ENCODE measurements at places on chromosomes 16 and 17.

- DNase-seq: peak; percentile 51
Observed at GRCh38 chr17:539066-539465, 175.6 kb downstream of the VPS53 start.

GRCh38 chr16:75244225-75244809 is 7.1 kb downstream of the BCAR1 start:
- peak; percentile 22 for DNase-seq

DNA sequence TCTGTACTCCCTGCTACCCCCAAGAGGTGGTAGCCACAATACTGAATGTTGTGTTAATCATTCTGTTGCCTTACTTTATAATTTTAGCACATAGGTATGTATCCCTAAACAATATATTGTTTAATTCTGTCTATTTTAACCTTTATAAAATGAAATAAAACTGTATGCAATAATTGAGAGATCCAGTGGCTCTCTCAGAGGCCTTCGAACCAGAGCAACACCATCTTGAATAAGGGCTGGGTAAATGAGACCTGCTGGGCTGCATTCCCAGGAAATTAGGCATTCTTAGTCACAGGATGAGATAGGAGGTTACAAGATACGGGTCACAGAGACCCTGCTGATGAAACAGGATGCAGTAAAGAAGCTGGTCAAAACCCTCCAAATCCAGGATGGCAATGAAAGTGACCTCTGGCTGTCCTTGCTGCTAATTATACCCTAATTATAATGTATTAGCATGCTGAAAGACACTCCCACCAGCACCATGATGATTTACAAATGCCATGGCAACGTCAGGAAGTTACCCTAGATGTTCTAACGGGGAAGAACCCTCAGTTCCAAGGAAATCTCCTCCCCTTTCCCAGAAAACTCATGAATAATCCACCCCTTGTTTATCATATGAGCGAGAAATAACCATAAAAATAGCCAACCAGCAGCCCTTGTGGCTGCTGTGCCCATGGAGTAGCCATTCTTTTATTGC is 2.0 kb upstream of the CANT1 start:
- peak; percentile 11 for DNase-seq

DNA sequence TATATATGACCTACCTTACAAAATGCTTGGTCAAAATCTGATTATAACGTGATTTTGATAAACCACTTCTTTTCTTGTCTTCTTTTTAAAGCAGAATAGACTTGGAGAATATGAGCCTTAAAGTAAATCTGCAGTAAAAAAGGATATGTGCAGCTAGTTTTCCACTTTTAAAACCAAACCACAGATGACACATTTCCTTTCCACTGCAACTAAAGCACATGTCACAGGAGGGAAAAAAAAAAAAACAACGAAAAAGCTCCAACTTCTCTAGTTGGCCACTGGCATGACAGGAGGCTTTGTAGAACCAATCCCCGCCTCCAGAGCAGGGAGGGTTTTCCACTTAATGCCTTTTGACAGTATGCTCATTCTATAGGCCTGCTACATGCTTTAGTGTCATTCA is at the start of gene EVI2A:
Gene EVI2A, minus strand, starts transcription at position 142 of the 400 bp plus-strand sequence. CDS start 2,609 bp downstream, outside the sequence.
- DNase-seq: peak; percentile 97

- DNase-seq: peak; percentile 46
Observed at GRCh38 chr17:68290268-68290954, 516 bp downstream of the SLC16A6 start.

- peak; percentile 66 for DNase-seq
Observed at GRCh38 chr16:77596261-77596660, 126.1 kb upstream of the NUDT7 start.

GRCh38 chr17:47286198-47286914 is 32.7 kb downstream of the ITGB3 start:
- DNase-seq: no peak

DNA sequence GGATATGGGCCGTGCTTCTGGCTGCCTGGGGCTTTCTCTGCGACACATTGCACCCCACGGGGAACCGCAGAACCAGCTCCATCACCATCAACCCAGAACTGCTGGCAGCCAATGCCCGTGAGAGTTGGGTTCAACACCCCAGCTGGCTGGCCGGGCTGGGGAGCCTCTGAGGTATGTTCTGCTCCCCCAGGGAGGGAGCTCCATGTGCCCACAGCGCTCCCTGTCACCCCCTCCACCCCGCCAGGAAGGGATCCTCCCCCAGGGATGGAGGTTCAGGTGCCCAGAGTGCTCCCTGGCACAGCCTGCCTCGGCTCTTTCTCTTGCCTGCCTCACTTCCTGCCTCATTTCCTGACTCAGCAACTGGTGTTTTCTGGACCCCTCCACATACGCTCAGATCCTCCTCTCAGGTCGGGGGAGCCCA is 24.2 kb upstream of the MPRIP start:
- no peak for DNase-seq

GRCh38 chr16:48052731-48053417 is 102.9 kb downstream of the ABCC12 start:
- DNase-seq: no peak

DNA sequence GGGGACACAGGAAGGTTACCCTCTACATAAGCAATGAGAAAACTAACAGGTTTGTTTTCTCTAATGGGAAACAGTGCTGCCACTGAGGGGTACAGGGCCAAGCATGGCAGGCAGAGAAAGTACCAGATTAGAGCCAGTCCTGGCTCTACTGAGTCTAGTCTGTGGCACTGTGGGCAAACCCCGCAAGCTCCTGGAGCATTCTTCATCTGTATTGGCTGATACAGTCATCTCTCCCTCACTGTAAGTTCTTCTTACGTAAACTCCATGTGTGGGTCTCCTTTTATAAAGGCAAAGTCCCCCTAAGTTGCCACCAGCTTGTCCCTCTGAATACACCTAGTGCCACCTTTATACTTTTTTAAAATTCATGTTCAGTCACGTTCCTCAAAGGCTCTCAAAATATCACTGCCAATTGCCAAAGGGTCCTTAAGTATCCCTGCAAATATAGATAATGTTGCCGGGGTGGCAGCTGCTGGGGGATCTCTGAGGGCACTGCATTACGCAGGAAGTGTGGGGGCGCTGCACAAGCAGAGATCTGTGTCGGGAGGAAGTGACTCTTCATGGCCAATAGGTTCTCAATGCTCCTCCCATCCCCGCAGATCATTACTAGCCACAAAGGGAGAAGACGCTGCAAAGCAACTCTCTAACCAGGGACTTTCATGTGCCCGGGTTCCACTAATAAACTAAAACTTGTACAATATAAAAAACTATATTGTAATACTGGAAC is 18.8 kb downstream of the XPO6 start:
- peak; percentile 68 for DNase-seq

GRCh38 chr16:75292691-75293090 is 41.3 kb upstream of the BCAR1 start:
- DNase-seq: no peak

DNA sequence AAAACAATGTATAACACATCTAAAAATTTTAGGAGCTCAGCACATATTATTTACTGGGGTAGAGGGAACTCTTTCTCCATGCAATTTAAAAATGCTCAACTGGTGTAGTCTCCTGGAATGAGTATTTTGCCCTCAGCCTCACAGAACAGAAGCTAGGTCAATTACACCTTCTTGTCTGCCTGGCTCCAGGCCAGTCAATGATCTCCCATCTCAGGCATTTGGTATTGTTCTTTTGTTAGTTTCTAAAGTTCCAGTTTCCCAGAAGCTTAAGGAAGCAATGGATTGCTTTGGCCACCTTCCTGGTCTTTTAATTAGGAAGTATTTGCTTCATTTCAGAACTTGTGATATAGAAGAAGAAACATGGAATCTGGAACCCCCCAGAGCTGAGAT is 360.3 kb upstream of the ASIC2 start:
- no peak for DNase-seq

- DNase-seq: no peak
Observed at GRCh38 chr16:189604-190186, 9.4 kb downstream of the HBQ1 start.

DNA sequence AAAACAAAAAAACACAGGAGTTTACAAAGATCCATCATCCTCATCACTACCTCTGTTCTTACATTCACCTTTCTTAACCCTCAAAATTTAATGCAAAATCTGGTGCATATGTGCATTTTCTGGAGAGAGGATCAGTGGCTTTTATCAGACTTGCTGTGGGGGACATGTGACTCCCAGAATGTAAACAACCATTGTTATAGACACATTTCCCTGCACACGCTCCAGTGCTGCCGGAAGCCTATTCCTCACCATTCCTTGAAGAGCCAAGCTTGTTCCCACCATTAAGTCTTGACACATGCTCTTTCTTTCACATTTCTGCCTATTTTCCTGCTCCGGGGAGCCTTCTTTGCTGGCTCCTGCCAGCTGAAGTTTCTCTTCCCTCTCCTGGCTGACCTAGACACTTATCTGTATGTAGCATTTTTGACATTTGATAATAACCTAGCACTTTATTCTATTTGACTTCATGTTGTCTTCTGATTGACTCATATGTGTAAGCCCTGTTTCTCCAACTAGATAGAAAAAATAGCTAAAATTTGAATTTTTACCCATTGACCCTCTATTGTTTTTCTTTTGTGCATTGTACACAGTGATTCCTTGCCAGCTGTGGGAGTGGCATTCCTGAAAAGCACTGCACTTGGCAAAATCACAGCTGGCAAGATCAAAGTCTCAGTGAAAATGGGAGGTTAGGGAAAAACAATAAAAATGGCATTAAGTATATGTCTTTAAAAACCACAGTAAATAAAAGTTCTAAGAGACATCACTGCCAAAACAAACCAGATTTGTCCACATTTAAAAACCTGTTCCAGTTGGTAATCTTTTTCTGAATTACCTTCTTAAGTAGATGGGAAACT is 76.8 kb upstream of the CIBAR2 start:
- no peak for DNase-seq

DNA sequence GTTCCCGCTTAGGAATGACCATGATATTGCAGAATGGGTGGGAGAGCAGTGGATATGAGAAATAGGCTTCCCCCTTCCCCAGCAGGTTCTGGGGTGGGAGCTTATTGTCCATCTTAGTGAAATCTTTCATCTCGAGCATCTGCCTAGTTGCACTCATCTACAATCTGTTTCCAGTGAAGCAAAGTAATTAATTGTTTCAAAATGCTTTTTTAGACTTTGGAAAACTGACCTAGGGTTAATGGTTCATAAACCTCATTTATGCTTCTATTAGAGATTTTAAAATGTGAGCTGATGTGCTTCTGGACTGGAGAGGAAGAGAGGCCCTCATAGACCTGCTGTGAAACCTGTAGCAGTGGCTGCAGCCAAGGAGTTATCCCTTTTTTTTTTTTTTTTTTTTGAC is 247.7 kb upstream of the XYLT1 start:
- no peak for DNase-seq

DNA sequence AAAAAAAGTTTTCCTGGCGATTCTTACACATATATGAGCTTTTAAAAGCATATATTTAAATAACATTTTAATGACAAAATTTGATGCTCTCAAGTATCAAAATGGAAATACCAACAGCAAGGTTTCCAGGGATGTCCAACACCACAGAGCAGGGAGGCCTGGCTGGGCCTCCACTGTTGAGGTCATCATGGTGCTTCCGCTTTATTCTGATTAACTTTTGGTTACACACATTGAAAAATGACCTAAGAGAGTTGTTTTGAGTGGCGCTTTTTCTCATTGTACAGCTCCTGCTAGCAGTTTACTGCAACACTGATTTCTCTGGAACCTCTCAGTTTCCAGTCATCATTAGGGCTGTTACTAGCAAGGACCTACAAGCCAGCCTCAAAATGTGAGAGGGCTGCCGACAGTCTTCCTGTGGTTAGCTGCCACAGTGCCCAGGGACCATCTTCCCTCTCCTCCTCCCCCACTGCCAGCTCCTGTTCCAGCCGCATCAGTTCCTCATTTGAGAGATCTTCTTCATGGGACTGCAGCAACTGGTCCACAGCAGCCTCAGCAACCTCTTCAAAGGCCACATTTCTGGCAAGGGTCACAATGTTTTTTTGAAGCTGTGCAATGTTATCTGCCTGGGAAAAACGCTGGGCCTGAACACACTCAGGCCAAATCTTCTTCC is 21.3 kb downstream of the DEF8 start:
- DNase-seq: peak; percentile 73

GRCh38 chr16:799948-800833 is at the start of gene GNG13:
Gene GNG13, minus strand, starts transcription at chr16:800734. Its CDS starts 1,657 bp downstream, at chr16:799077.
- DNase-seq: no peak

GRCh38 chr16:85592700-85593493 is 20.2 kb upstream of the GSE1 start:
- peak; percentile 21 for DNase-seq

GRCh38 chr17:76445697-76446448 is 7.1 kb downstream of the UBE2O start:
- no peak for DNase-seq

- DNase-seq: peak; percentile 41
Observed at GRCh38 chr17:15263206-15263579, 1.9 kb downstream of the PMP22 start.

GRCh38 chr17:28521311-28522085 is 15.3 kb downstream of the FOXN1 start:
- no peak for DNase-seq

DNA sequence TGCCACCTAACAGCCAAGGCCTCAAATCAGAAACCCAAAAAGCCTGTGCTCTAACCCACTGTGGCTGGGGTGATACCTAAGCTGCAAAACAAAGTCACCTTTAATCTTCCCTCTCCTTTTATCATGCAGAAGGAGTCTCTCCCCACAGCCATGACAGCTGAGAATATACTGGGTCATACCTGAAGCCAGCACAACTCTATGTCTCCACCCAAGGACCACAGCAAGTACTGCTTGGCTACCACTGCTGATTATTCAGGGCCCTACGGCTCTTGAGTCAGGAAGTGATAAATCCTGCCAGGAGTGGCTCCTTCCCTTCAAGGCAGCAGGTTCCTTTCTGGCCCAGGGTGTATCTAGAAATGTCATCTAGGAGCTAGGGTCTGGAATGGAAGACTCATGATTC is 151.5 kb upstream of the TOM1L1 start:
- DNase-seq: no peak

GRCh38 chr17:13024016-13024415 is 6.2 kb upstream of the ELAC2 start:
- no peak for DNase-seq

GRCh38 chr16:83737729-83738354 is 69.9 kb upstream of the HSBP1 start:
- no peak for DNase-seq

DNA sequence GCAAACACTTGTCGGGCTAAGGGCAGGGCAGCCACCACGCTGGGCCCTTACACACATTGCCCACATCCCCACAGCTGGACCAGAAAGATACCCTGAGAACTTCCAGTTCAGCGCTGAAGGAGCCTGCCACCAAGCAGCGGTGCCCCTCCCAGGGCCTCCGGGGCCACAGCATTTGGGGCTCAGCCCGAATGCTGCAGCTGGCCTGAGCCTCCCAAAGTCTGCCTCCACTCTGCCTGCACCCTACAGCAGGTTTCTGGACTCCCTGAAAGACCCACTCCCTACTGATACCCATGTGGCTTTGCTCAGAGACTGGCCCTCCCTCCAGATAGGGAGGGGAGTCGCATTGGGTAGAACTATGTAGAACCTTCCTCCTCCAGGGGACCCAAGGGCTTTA is 1.5 kb downstream of the MCRIP1 start:
- DNase-seq: no peak

Measured in inflammatory macrophage (primary cell).